Fibroblast of lung (primary cell): ENCODE measurements at places on chromosomes 6 and 20. TPM values are rescaled to one million over a fixed set of nuclear protein-coding genes. Genes with fewer than 3 reads are reported as not detected.

HLA-DQB2 gene
- total RNA-seq, result not detected in 2 replicates

COL10A1 gene
- 1.3 and 40.1 TPM in 2 replicates for total RNA-seq

CFAP61 gene
- 0.26 TPM in 1 of 2 replicates, not detected in the other for total RNA-seq

SRSF12 gene
- 0.33 and 0.51 TPM in 2 replicates for total RNA-seq

TRIM31 gene
- not detected in 2 replicates for total RNA-seq

CYP21A2 gene
- total RNA-seq, result not detected in 2 replicates

SLC17A9 gene
- 3.3 and 6.4 TPM in 2 replicates for total RNA-seq

- DNase-seq, result no peak
- no peaks in the 10 kb centered on the region for H3K36me3 ChIP-seq
- H3K4me3 ChIP-seq, result no peak overlapping the region
- H3K27me3 ChIP-seq, result no peaks in the 10 kb centered on the region
- no peak overlapping the region for H3K27ac ChIP-seq
Measured at GRCh38 chr6:52130440-52130839, 43.0 kb upstream of the PKHD1 start.

DNA sequence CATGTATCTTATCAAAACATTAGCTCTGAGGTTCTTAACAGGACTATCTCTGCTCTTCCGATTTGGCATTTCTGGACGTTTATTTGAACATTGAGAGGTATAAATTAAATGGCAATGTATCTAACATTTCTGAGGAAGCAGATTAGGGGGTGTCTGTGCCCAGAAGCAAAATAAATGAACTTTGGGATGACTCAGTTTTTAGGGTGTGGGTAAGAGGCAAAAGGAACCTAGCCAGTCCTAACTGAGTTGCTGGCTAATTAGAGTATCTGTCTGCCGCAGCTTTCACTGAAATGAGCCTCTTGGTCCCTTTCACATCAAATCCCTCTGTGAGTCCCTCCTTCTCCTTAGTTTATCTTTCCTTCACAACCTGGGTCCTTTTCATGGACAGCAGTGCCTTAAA lies 1.1 kb downstream of the RNF144B start:
- H3K27ac ChIP-seq, result no peak overlapping the region
- H3K4me3 ChIP-seq, result peak overlapping the region; percentile 64
- H3K36me3 ChIP-seq, result no peaks in the 10 kb centered on the region
- H3K27me3 ChIP-seq, result no peaks in the 10 kb centered on the region
- H3K4me1 ChIP-seq, result peaks cover 8% of the 10 kb centered on the region

- no peak for DNase-seq
- H3K4me3 ChIP-seq, result no peak overlapping the region
- H3K27ac ChIP-seq, result no peak overlapping the region
- H3K4me1 ChIP-seq, result no peaks in the 10 kb centered on the region
Measured at GRCh38 chr6:159107451-159108260, 61.5 kb upstream of the FNDC1 start.

- H3K27me3 ChIP-seq, result peaks cover 7% of the 10 kb centered on the region
- no peaks in the 10 kb centered on the region for H3K36me3 ChIP-seq
- no peak for DNase-seq
- H3K27ac ChIP-seq, result no peak overlapping the region
Measured at GRCh38 chr6:158514176-158514575, 45.7 kb upstream of the TMEM181 start.

DNA sequence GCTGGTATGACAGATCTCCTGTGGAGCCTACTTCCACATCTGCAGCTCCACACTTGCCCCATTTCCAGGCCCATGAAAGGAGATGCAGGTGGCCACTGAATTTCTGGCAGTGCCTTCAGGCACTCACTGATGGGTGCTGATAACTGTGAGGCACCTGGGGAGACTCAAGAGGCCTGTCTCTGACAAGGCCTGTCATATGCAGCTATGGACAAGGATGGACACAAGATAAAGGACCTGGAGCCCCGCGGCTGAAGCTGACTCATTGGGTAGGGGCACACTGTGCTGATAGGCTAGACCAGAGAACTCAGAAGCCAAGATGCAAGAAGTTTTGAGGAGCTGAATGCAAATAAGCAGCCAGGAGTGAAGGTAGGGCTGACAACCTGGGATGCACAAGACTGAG lies 81.0 kb upstream of the LRFN2 start:
- no peaks in the 10 kb centered on the region for H3K4me1 ChIP-seq
- no peaks in the 10 kb centered on the region for H3K27me3 ChIP-seq
- no peak overlapping the region for H3K4me3 ChIP-seq
- DNase-seq, result no peak

- H3K27me3 ChIP-seq, result no peaks in the 10 kb centered on the region
- no peaks in the 10 kb centered on the region for H3K36me3 ChIP-seq
- H3K4me1 ChIP-seq, result peaks cover 7% of the 10 kb centered on the region
Measured at GRCh38 chr6:134057478-134057877, 5.1 kb upstream of the SLC2A12 start.

DNA sequence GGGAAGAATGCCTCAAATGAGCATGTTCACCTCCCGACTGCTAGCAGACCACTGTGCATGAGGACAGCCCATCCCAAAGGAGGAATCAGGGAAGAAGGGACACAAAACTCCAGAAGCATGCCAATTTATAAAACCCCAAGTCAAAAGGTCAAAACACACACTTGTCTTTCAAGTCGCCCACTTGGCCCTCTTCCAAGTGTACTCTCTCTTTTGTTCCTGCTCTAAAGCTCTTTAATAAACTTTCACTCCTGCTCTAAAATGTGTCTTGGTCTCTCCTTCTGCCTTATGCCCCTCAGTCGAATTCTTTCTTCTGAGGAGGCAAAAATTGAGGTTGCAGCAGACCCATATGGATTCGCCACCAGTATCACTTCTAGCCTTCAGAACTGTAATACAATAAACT lies 33.9 kb upstream of the TPBG start:
- no peaks in the 10 kb centered on the region for H3K4me1 ChIP-seq
- H3K36me3 ChIP-seq, result no peaks in the 10 kb centered on the region
- no peak overlapping the region for H3K27ac ChIP-seq
- no peaks in the 10 kb centered on the region for H3K27me3 ChIP-seq

DNA sequence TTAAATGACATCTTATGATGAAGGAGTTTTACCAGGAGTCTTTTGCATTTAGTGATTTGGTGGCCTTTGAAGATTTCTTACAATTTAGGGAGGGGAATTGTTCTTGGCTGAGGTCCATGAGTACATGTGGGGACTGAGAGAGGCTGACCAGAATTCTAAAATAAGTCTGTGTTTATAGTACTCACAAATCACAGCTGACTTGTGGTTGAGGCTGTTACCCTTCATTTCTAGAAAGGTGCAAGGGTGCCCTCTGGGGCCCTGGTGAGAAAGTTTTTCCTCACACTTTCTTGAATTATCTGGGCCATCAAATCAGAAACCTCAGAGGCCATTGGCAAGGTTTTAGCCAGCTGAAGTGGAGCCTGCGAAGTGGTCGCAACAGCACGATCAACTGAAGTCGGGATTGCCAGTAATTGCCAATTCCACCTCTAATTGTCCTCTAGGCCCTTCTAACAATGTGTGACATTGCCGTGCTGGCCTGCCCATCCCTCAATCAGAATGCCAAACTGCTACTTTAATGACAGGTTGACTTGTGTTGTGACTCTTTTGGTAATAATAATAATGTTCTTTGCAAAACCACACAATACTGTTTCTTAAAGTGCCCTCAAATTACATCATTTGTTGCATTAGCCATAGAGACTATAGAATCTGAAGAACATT lies 221.6 kb downstream of the OGFRL1 start:
- H3K36me3 ChIP-seq, result no peaks in the 10 kb centered on the region
- no peaks in the 10 kb centered on the region for H3K27me3 ChIP-seq
- no peak overlapping the region for H3K4me3 ChIP-seq
- peaks cover 6% of the 10 kb centered on the region for H3K4me1 ChIP-seq
- no peak overlapping the region for H3K27ac ChIP-seq
- peak; percentile 77 for DNase-seq

- H3K4me3 ChIP-seq, result no peak overlapping the region
- peaks cover 5% of the 10 kb centered on the region for H3K4me1 ChIP-seq
- no peaks in the 10 kb centered on the region for H3K27me3 ChIP-seq
- DNase-seq, result peak; percentile 57
- H3K27ac ChIP-seq, result no peak overlapping the region
- no peaks in the 10 kb centered on the region for H3K36me3 ChIP-seq
Measured at GRCh38 chr6:144581812-144582537, 296.8 kb downstream of the UTRN start.

GRCh38 chr6:155245193-155245592 lies 18.6 kb upstream of the CLDN20 start:
- no peaks in the 10 kb centered on the region for H3K27me3 ChIP-seq
- peaks cover 8% of the 10 kb centered on the region for H3K4me1 ChIP-seq
- H3K36me3 ChIP-seq, result no peaks in the 10 kb centered on the region
- no peak for DNase-seq

DNA sequence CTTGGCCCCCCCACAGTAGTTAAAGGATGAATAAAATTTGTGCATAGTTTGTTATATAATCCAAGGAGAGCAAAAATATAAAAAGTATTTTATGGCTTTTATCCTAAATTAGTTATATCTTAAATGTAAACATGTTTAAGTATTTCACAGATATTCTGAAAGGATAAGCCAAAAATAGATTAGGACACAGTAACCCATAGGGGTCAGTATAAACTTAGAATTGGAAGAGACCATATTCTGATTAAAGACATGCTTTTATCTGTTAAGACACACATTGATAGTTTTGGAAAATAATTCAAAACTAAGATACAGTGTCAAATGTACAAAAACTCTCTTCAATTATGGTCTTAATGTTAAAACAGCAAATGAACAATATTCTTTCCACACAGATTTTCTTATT lies 4.5 kb upstream of the SERINC1 start:
- H3K4me3 ChIP-seq, result no peak overlapping the region
- H3K36me3 ChIP-seq, result no peaks in the 10 kb centered on the region
- DNase-seq, result peak; percentile 57
- H3K27me3 ChIP-seq, result no peaks in the 10 kb centered on the region
- no peak overlapping the region for H3K27ac ChIP-seq

GRCh38 chr20:11080010-11080409 lies 406.2 kb upstream of the JAG1 start:
- no peaks in the 10 kb centered on the region for H3K4me1 ChIP-seq
- no peaks in the 10 kb centered on the region for H3K27me3 ChIP-seq
- no peak overlapping the region for H3K4me3 ChIP-seq
- no peak for DNase-seq
- no peak overlapping the region for H3K27ac ChIP-seq

DNA sequence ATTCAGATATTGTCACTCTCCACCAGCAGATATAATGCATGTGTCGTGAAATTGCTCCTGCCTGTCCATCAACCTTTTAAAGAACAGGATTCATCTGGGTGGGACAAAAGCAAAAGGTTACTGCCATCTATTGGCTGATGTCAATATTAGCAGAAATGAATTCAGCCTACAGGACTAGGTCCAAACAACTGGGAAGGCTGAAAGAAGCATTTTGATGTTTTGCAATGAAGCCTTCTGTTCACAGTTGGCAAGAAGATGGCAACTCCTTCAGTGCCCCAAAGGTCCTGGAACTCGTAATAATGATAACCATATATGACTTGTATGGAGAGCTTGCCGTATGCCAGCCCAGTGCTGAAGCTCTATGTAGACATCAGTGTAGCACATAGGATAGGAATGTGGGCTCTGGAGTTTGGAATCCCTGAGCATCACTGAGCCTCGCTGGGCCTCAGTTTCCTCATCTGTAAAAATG lies 7.5 kb downstream of the BCAS1 start:
- H3K36me3 ChIP-seq, result no peaks in the 10 kb centered on the region
- H3K27me3 ChIP-seq, result no peaks in the 10 kb centered on the region
- no peak overlapping the region for H3K4me3 ChIP-seq
- DNase-seq, result peak; percentile 66
- no peaks in the 10 kb centered on the region for H3K4me1 ChIP-seq

DNA sequence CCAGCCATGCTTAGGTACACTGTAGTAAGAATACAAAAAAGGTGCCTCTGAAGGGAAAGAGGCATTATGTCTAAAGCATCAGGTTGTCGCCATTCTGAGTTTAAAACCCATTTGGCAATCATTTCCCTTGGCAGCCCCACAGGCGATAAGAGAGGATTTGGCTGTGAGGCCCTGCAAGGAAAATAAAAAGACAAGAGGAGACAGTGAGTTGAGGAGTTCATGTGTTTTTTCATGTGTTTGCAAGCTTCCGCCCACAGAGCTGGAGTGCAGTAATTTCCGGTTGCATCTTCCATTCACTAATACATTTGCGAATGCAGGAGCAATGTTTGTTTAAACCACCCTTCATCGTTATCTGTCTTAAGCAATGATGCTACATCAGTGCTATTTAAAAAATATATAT lies 138.5 kb upstream of the SOX4 start:
- no peak for DNase-seq
- no peaks in the 10 kb centered on the region for H3K27me3 ChIP-seq
- H3K4me1 ChIP-seq, result no peaks in the 10 kb centered on the region

GRCh38 chr6:5728351-5729079 lies 278.2 kb downstream of the NRN1 start:
- no peak overlapping the region for H3K4me3 ChIP-seq
- H3K36me3 ChIP-seq, result no peaks in the 10 kb centered on the region
- H3K27ac ChIP-seq, result no peak overlapping the region
- no peak for DNase-seq
- no peaks in the 10 kb centered on the region for H3K27me3 ChIP-seq

- H3K4me3 ChIP-seq, result no peak overlapping the region
- H3K27ac ChIP-seq, result no peak overlapping the region
- DNase-seq, result peak; percentile 70
- peaks cover 11% of the 10 kb centered on the region for H3K4me1 ChIP-seq
- no peaks in the 10 kb centered on the region for H3K27me3 ChIP-seq
- H3K36me3 ChIP-seq, result peaks cover 14% of the 10 kb centered on the region
Measured at GRCh38 chr20:50575865-50576720, 65.9 kb downstream of the PTPN1 start.

GRCh38 chr6:94559829-94560537 lies 1017.4 kb upstream of the MANEA start:
- H3K4me3 ChIP-seq, result no peak overlapping the region
- no peaks in the 10 kb centered on the region for H3K27me3 ChIP-seq
- no peak for DNase-seq
- no peaks in the 10 kb centered on the region for H3K4me1 ChIP-seq
- no peaks in the 10 kb centered on the region for H3K36me3 ChIP-seq

DNA sequence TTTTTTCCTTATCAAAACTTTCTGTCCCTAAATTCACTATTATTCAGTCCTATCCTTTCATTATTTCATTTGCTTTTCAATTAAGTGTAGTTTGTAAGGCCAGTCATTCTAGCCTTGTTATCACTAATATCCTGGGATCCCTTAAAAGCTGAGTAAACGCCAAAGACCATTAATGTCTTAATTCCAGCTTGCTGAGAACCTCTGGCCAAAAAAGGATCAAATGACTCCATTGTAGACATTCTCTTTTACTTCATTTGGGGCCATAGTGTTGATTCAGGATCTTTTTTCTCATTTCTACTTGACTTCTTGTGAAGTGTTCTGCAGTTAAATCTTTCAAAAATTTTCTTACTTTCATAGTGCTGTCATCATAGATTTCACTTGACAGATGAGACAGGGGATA lies 379.7 kb downstream of the LAMA2 start:
- no peak for DNase-seq
- H3K4me1 ChIP-seq, result peaks cover 3% of the 10 kb centered on the region
- no peaks in the 10 kb centered on the region for H3K27me3 ChIP-seq
- no peak overlapping the region for H3K4me3 ChIP-seq

DNA sequence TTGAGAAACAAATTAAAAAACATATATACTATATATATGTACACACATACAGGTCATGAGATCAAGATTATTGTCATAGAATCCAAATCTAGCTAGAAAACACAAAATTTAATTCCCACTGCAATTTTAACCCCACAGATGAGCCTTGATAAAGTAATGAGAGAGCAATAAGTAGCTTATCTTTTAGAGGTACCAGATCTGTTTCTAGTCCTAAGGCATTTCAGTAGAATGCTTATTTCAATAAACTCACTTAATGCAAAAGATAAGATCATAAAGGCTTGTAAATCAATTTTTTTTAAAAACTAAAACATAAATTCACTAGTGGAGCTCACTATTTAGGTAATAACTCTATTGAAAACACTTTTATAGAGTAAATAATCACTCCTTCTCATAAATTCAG lies 47.2 kb downstream of the PRKN start:
- no peaks in the 10 kb centered on the region for H3K4me1 ChIP-seq
- H3K27me3 ChIP-seq, result no peaks in the 10 kb centered on the region
- H3K27ac ChIP-seq, result no peak overlapping the region
- H3K4me3 ChIP-seq, result no peak overlapping the region
- no peak for DNase-seq
